ENCODE measurements at places on chromosomes 3 and 15. TPM values are rescaled to one million over a fixed set of nuclear protein-coding genes. Genes with fewer than 3 reads are reported as not detected.

The IFT80 gene
- 90.0 TPM for total RNA-seq

The LRRC2 gene
- not detected for total RNA-seq

The C3orf49 gene
- not detected for total RNA-seq

The FBXL22 gene
- 0.71 TPM for total RNA-seq

The ADAMTS7 gene
- 19.2 TPM for total RNA-seq

The CCDC9B gene
- 0.25 TPM for total RNA-seq

The FBLN2 gene
- total RNA-seq: 15.9 TPM

The ZNF660 gene
- 14.7 TPM for total RNA-seq

The ASB14 gene
- not detected for total RNA-seq

The TIMP4 gene
- total RNA-seq: 0.15 TPM

The TMEM158 gene
- total RNA-seq: 5.5 TPM

The CRYBG3 gene
- 9.4 TPM for total RNA-seq

The PRICKLE2 gene
- 10.7 TPM for total RNA-seq

- DNase-seq: peak; percentile 55
Observed at GRCh38 chr3:11001020-11001657, 8.6 kb downstream of the SLC6A1 start.

- DNase-seq: peak; percentile 90
Observed at GRCh38 chr15:45378149-45378912, at the start of gene GATM. TSS of gene GATM (minus strand) at chr15:45378544. CDS start at chr15:45378453, 91 bp downstream.

DNA sequence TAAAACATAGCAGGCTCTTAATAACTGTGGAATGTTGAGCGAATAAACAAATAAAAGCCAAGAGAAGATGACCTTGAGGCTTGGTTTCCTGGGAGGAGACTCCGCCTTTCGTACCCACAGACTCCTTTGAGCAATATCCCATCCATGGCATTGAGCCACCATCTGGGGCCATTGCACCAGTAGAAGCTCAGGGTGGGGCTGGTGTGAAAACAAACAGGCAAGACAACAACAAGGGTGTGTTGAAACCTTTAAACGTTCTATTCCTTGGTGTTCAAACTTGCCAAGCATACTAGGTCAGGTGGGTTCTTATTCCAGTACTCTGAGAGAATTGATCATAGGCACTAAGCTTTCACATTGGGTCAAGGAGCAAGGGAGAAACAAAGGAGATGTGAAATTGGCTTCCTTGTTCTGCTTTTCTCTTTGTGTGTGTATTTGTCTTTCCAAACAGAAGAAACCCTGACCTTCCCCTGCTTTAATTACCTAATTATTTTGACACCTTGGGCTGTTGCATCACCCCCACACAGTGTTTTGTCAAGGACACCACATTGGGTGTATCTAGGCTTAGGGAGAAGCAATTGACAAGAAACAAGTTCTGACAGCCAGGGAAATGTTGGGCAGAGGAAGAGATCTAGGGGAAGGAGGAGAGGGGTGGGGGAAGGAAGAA is 105.1 kb upstream of the BCL6 start:
- DNase-seq: no peak

GRCh38 chr3:63538919-63539318 is 113.6 kb upstream of the SNTN start:
- no peak for DNase-seq

DNA sequence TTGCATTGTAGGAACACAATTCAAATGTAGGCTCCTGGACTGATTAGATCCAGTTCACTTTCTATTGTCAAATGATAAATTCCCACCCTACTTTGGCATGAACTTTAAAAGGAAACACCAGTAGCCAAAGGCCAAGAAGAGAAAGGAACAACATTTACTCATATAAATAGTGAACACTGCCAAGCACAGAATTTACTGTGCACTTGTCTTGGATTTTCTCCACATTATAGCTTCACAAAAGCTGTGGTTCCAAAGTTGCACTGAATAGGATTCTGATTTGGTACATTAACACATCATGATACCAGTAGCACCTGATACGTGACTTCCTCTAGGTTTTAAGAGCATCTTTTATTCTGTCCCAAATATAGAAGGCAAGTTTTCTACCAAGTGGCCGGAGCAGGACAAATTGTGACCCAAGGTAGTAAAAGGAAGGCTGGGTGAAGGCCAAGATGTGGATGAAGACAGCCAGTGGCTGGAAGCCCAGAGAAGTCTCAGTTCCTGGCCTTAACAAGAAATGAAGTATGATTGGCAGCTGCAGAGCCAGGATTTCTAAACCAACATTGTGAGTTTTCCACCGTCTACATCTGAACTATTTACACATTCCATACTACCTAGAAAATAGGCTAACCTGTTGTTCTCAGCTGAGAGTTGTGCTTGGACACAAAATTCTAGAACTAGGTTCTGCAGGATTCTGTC is 206.7 kb downstream of the THRB start:
- DNase-seq: no peak

DNA sequence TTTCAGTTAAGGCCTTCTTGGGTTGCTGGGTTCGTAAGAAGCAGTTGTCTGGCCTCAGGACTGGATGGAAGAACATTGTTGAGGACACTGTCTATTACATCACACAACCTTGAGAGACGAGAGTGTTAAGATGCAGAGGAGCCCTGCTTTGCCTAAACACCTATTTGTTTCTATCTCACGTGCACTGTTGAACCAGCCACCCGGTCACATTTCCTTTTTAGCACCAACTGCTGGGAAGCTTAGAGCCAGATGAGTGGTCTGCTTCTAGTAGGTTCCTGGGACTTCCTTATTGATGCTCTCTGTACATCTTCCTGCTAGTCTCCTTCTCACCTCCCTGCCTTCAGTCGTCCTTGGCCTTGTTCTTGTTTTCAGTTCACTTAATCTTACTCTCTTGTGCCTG is 22.3 kb downstream of the CAND2 start:
- DNase-seq: no peak

- no peak for DNase-seq
Observed at GRCh38 chr15:39745415-39745814, 37.2 kb downstream of the FSIP1 start.

- no peak for DNase-seq
Observed at GRCh38 chr3:46462111-46462510, 2.6 kb downstream of the LTF start.

GRCh38 chr3:32045091-32045915 is 61.1 kb upstream of the GPD1L start:
- peak; percentile 55 for DNase-seq

GRCh38 chr3:128917291-128917690 is 37.9 kb downstream of the ACAD9 start:
- no peak for DNase-seq

DNA sequence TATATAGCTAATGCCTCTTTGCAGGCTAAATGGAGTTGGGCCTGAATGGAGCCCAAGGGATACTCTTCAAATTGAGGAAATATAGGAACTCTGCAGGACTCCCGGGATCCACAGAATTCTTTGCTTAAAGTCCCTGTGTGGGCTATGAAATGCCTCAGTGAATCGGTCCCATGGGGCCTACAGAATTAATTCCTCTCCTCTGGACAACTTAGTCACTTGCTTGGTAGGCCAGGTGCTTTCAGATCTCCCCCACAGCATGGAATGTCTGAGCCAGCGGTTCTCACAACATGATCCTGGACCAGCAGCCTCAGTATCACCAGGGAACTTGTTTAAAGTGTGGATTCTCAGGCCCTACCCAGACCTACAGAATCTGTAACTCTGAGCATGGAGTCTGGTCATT is 15.1 kb upstream of the PRICKLE2 start:
- DNase-seq: no peak

DNA sequence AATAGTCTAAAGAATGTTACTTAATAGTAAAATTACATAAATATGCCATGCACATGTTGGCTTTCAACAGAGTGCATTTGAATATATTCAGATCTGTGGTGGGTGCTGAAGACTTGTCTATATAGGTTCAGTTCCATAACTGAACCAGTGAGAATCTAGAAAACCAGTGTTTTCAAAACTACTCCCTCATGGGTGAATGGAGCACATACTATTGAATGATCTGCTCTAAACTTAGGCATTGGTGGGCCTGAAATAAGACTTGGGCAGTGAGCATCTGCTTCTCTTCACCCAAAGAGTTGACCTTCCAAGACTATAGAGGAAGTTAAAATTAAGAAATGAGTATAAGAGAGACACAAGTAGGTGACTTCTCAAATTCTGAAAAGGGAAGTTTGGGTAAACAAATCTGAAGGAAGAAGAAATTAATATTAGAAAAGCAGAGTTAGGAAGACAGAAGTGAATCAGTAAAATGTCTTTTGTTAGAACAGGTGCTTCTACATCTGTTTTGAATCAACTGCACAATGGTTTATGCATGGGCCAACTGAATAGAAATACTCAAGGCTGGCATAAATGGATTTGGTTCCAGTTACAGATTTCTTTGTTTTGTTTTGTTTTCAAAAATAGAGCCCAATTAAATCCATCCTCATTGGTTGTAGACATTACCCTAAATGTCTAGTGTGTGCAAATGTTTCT is 19.3 kb downstream of the ALCAM start:
- no peak for DNase-seq

DNA sequence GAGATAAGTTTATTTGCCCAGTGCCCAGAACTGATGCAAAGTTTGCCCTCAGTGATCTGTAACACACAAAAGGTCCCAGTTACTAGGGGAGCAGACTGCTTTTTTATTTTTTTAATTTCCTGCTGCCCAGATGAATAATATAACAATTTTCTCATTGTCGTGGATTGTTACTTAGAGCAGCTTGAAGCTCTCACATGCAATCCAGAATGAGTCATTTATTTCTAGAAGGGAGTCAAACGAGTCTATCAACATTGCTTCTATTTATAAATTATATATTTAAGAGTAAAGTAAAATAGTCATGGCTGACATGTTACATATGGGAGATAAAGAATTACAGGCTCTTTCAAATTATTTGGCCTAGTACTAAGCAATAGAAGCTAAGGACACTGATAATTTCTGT is 41.3 kb downstream of the MEIS2 start:
- no peak for DNase-seq

DNA sequence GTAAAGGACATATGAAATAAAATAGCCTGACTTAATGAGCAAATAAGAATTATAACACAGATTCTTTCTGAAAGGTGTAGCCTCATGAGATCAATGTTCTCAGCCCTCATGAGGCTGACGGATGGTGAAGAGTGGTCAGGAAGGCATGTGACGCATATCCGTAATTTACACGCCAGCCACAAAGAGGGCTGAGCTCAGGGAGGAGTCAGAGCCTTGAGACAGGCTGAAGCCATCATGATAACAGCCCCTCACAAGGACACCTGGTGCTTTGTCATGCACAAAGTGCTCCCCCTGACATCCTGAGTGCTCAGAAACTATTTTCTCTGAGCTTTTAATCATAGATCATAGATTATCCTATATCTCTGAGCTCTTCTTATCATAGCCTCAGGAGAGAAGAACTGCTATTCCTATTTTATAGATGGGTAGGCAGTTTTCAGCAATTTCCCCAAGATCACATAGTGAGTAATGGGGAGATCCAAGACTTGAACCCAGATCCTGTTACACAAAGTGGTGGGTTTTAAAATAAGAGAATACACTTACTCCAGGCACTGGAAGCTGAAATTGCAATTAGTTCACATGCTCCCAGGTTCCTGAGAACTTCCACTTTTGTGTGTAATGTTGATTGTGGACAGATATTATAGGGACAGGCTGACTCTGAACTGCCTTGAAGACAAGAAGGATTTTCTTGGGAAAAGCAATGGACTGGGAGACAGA is 267.1 kb downstream of the RPLP1 start:
- no peak for DNase-seq

DNA sequence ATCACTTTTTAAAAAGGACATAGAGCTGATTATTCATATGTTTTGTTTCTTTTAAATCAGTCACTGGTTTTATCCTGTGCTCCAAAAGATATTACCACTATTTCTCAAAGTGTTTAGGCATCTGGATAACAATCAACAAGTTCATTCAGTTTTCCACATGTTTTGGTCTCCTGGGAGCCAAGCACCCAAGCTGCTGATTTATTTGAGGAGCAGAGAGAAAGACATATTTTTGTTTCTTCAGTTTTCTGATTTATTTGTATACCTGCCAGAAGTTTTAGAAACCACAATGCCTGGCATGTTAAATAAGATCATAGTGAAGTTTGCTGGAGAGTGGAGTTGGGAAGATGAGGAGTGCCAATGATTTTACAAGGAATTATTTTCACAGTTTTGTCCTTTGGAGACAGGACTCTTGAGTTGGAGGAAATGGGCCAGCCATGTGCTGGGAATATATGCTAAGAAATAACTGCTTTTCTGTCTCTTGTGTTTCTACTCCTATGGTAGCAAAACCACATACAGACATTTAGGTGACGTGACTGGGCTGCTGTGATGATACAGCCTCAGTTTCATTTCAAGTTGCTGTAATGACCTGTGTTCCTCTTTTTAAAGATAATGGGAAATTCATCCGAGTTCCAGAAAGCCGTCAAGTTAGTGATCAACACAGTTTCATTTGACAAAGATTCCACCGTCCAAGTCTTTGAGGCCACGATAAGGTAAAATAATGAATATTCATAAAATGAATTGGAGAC is 11.7 kb downstream of the EDEM1 start:
- no peak for DNase-seq

GRCh38 chr3:35393901-35394799 is 245.2 kb upstream of the ARPP21 start:
- DNase-seq: no peak

- no peak for DNase-seq
Observed at GRCh38 chr3:46860017-46860809, 3.0 kb downstream of the MYL3 start.

GRCh38 chr3:61572879-61573278 is 11.5 kb downstream of the PTPRG start:
- no peak for DNase-seq

GRCh38 chr3:399647-400046 is 203.1 kb downstream of the CHL1 start:
- DNase-seq: no peak

DNA sequence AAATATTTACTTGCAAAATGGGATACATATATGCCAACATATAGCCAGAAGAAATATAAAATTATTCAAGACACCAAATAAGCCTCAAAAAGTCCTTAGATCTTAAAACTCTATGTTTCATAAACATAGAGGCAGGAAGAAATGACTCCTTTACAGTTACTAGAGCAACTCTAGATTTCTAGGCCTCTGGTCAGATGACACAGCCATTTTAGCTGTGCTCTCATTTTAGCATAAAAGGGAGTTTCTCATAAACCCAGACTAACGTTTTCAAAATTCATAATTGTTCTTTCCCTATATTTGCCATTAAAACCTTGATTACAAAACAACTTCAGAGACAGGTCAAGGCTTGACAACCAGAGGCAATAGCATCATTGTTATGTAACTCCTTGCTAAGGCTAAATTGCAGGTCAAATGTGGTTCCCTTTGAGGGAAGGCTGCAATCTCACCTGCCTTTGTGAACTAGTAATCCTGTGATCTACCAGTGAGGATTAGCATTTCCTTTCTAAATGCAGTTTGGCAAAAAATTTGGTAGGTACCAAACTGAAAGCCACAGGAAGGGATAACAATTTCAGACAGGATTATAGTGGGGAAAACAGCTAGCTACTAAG is 8.2 kb downstream of the THOC7 start:
- DNase-seq: no peak

GRCh38 chr3:11389386-11390268 is 117.4 kb downstream of the ATG7 start:
- DNase-seq: no peak

DNA sequence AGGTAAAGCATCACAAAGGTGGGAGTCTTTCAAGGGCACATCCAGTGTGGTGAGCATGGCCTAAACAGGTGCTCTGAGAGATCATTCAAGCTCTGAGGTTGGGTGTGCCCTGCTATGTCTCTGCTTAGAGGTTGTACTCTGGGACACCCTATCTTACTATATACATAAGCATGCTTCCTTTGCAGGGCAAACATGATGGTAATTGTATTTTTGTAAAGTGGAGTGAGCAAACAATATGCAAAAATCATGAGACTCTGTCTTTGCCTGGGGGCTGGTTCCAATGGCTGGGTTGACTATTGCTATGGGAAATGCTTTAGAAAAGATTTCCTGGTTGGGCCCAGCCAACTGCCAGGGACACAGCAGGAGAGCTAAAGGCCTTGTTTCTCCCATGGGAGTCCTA is 315.1 kb upstream of the TLE3 start:
- DNase-seq: no peak

Measured in neural progenitor cell (in vitro differentiated cells).